H9 (cell line): ENCODE measurements at places on chromosomes 6 and 20. TPM values are rescaled to one million over a fixed set of nuclear protein-coding genes. Genes with fewer than 3 reads are reported as not detected.

DNA sequence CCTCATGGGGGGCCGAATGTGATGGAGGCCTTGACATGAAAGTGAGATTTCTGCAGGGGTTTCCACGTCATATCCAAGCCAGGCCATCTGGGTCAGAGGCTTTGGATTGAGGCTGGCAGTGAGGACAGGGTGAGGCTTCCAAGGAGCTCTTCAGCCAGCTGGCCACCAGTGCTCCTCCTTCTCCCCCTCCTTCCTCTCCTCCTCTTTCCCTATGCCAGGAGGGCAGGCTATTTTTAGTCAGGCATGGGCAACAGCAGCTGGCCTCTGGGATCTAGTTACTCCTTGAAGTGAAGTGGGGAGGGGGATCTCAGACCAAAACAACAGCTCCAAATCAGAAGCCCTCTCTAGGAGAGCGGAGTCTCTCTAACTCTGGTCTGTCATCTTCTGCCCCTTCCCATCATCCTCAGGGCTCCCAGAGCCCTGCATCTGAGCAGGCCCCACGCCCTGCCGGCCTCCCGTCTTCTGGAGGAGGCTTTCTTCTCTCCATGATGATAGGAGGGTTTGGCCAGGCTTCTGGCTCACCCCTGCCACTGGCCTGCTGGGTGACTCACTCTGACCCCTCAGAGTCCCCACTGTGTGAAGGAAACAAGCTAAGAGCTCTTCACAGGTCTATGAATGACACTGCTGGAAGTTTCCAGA is 612 bp downstream of the TNNC2 start:
- H3K36me3 ChIP-seq, result no peaks in the 10 kb centered on the region
- no peak overlapping the region for H3K27ac ChIP-seq
- no peaks in the 10 kb centered on the region for H3K4me1 ChIP-seq
- DNase-seq, result no peak

GRCh38 chr20:39108746-39109145 is 146.6 kb downstream of the DHX35 start:
- H3K27ac ChIP-seq, result no peak overlapping the region
- H3K27me3 ChIP-seq, result no peaks in the 10 kb centered on the region
- H3K4me1 ChIP-seq, result peaks cover 20% of the 10 kb centered on the region
- H3K36me3 ChIP-seq, result no peaks in the 10 kb centered on the region

- no peak for DNase-seq
- no peak overlapping the region for H3K4me3 ChIP-seq
- H3K36me3 ChIP-seq, result peaks cover 6% of the 10 kb centered on the region; the same call in 2 of the 3 replicates
- H3K4me1 ChIP-seq, result no peaks in the 10 kb centered on the region
- H3K27me3 ChIP-seq, result no peaks in the 10 kb centered on the region
- no peak overlapping the region for H3K27ac ChIP-seq
Observed at GRCh38 chr6:97292671-97293070, 9.7 kb upstream of the MMS22L start.

Gene GFOD1
- total RNA-seq, result 6.1 TPM in 2 replicates

Gene PKHD1
- 0.07 and 0.09 TPM in 2 replicates for total RNA-seq

- H3K4me3 ChIP-seq, result no peak overlapping the region
- DNase-seq, result no peak
- no peaks in the 10 kb centered on the region for H3K27me3 ChIP-seq
- no peaks in the 10 kb centered on the region for H3K4me1 ChIP-seq
Observed at GRCh38 chr6:114053791-114054190, 82.8 kb upstream of the HDAC2 start.

Gene SLCO4A1
- total RNA-seq, result 8.4 and 9.4 TPM in 2 replicates

Gene BMP6
- total RNA-seq, result 0.28 and 0.61 TPM in 2 replicates

- peaks cover 17% of the 10 kb centered on the region; the same call in 1 of the 2 replicates for H3K36me3 ChIP-seq
- H3K27me3 ChIP-seq, result no peaks in the 10 kb centered on the region
Observed at GRCh38 chr20:31474758-31475427, at the start of the genes DEFB124 and REM1. DEFB124 (minus strand) TSS chr20:31475127; CDS start chr20:31473013, 2,114 bp downstream. REM1 (plus strand) TSS chr20:31475288; CDS start chr20:31476446, 1,158 bp downstream.

DNA sequence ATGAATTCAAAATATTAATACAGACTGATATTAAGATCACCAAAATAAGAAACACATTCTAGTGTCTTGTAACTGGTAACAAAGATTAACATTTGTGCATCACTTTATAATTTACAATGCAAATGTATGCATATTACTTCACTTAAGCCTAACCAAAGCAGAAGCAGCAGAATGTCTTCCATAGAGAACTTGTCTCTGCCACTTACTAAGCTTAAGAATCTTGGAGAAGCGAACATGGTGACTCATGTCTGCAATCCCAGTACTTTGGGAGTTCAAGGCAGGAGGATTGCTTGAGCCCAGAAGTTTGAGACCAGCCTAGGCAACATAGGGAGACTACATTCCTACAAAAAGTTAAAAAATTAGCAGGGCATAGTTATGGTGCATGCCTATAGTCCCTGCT is 18.8 kb downstream of the AK9 start:
- no peaks in the 10 kb centered on the region for H3K36me3 ChIP-seq
- H3K27me3 ChIP-seq, result no peaks in the 10 kb centered on the region
- H3K27ac ChIP-seq, result no peak overlapping the region
- DNase-seq, result no peak
- H3K4me3 ChIP-seq, result no peak overlapping the region
- peaks cover 3% of the 10 kb centered on the region; the same call in 1 of the 2 replicates for H3K4me1 ChIP-seq

GRCh38 chr6:93282521-93283031 is 136.8 kb downstream of the EPHA7 start:
- no peak overlapping the region for H3K27ac ChIP-seq
- no peak overlapping the region for H3K4me3 ChIP-seq
- no peak for DNase-seq
- no peaks in the 10 kb centered on the region for H3K27me3 ChIP-seq
- no peaks in the 10 kb centered on the region for H3K4me1 ChIP-seq

Gene UBD
- not detected in 2 replicates for total RNA-seq

GRCh38 chr6:116412270-116412669 is 41.5 kb downstream of the DSE start:
- H3K27ac ChIP-seq, result no peak overlapping the region
- peaks cover 11% of the 10 kb centered on the region; the same call in 2 of the 3 replicates for H3K36me3 ChIP-seq
- peaks cover 4% of the 10 kb centered on the region; the same call in 1 of the 2 replicates for H3K4me1 ChIP-seq
- no peaks in the 10 kb centered on the region for H3K27me3 ChIP-seq
- H3K4me3 ChIP-seq, result no peak overlapping the region

GRCh38 chr6:100657678-100658330 is 193.1 kb upstream of the SIM1 start:
- H3K36me3 ChIP-seq, result no peaks in the 10 kb centered on the region
- no peak for DNase-seq
- no peak overlapping the region for H3K27ac ChIP-seq
- H3K4me1 ChIP-seq, result peaks cover under 1% of the 10 kb centered on the region; the same call in 1 of the 2 replicates
- H3K27me3 ChIP-seq, result no peaks in the 10 kb centered on the region

Gene TNNC2
- 3.1 and 4.6 TPM in 2 replicates for total RNA-seq

DNA sequence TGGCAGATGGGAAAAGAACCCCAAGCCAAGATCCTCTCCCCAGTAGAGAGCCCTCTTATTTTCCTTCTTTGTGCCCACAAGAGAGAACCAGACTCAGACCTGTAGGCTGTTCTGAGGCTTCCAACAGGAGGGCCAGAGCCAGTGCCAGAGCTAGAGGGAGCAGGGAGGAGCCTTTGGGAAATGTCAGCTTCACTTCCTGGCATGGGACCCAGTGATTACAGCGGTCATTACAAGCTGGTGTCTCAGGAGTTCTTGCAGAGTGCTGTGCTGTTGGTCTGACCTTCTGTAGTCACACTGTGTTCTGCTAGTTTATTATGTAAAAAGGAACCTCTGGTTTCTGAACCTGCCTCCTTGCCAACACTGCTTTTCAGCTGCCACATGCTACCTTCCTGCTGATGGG is 38.9 kb downstream of the STK35 start:
- H3K27me3 ChIP-seq, result no peaks in the 10 kb centered on the region
- no peak for DNase-seq
- H3K27ac ChIP-seq, result no peak overlapping the region
- no peaks in the 10 kb centered on the region for H3K4me1 ChIP-seq
- H3K4me3 ChIP-seq, result no peak overlapping the region
- H3K36me3 ChIP-seq, result peaks cover 7% of the 10 kb centered on the region

Gene ANKRD66
- not detected in 2 replicates for total RNA-seq

GRCh38 chr6:9540534-9541126 is 874.2 kb downstream of the TFAP2A start:
- no peak overlapping the region for H3K27ac ChIP-seq
- DNase-seq, result no peak
- no peaks in the 10 kb centered on the region for H3K36me3 ChIP-seq

- no peaks in the 10 kb centered on the region for H3K27me3 ChIP-seq
- H3K36me3 ChIP-seq, result no peaks in the 10 kb centered on the region; the same call in 2 of the 3 replicates
- H3K4me1 ChIP-seq, result no peaks in the 10 kb centered on the region
- no peak overlapping the region for H3K27ac ChIP-seq
- DNase-seq, result no peak
Observed at GRCh38 chr6:5151360-5151954, 66.3 kb downstream of the PPP1R3G start.
